ENCODE measurements at places on chromosomes 12 and 14.

- no peak for DNase-seq
Measured at GRCh38 chr14:56216626-56217379, 98.6 kb downstream of the PELI2 start.

- no peak for DNase-seq
Measured at GRCh38 chr12:32895688-32896431, 717 bp downstream of the PKP2 start.

DNA sequence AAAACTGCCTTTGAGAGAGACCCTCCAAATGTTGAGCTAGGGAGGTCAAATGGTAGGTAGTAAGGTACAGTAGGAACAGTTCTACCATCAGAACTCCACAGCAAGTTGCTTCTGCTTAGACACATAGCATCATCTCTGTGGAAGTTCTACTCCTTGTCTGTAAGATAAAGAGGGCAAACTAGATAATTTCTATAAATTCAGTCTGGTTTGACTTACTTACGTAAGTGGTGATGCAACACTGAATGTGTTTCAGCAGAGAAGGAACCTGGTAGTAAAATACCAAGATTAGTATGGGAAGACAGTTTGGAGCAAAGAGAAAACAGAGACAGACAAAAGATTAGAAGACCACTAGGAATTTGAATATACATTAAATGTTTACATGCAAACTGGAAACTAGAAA, 42.0 kb downstream of the KITLG start:
- DNase-seq: no peak

- DNase-seq: no peak
Measured at GRCh38 chr12:2309647-2310046, 256.9 kb downstream of the CACNA1C start.

GRCh38 chr12:120363274-120363855, 5.6 kb downstream of the MSI1 start:
- no peak for DNase-seq

DNA sequence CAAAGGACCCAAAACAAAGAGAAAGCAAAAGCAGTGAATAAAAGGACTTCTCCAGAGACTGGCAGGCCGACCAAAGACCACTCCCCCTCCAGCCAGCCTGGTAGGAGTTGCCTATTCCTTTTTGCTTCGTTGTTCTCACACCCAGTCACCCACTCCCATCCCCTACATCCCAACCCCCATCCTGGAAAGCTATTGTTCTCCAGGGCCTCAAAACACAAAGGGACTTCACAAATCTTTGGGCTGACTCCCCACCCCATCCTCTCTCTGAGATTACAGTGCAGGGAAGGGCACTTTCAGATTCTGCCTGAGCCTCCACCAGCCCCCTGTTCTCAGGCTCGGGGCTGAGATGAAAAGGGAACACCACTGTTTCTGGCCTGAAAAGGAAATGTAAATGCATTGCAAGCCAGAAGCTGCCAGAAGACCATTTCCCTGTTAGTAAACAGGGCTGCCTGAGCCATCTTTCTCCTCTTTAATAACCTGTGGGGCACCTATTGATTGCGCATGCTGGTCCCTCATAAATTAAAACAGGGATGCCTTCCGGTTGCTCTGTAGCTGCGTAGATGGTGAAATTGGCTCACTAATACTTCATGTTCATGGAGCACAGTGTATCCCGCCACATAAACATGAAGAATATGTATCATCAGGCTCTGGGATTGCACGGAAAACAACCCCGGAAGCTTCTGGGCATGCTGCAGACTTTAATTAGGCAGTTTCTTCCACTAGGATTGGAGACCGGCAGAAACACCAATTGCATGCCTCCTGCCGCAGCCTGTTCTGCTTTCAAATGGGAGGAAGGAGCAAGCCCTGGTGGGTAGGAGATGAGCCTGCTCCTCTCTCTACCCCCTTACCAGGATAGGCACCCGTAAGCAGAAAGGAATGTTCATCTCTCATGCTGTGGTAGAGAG, 130.3 kb upstream of the FUT8 start:
- no peak for DNase-seq

DNA sequence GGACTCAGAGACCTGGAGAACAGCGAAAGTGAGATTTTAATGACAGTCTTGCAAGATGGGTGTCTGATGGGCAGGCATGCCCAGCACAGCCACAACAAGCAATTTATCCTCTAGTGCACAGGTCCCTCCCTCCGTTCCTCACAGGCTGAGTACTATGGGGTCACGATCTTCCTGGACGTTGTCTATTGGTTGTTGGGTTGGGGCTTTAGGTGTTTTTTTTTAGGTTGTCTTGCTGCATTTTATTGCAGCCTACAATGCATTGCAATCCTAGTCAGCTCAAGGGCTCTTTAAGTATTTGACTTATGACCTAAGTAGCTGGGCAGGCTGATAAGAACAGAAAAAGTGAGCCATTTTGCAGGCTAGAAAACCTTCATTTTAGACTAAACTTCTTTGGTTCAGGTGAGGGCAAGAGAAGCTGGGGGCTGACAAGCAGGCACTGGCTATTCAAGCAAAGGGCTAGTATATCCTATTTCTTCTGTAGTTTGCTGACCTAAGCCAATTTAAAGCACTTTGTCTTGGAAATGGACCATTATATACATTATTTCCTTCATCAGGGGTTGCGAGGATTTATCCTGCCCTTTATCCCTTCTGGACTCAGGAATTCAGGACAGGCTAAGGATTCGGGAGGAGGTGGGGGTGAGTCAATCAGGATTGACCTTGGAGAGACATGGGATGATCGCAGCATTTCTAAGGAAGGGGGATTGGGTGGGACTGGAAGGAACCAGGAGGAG, 6.0 kb downstream of the KRT7 start:
- DNase-seq: no peak

- peak; percentile 64 for DNase-seq
Measured at GRCh38 chr14:93892923-93893558, 34.1 kb upstream of the FAM181A start.

DNA sequence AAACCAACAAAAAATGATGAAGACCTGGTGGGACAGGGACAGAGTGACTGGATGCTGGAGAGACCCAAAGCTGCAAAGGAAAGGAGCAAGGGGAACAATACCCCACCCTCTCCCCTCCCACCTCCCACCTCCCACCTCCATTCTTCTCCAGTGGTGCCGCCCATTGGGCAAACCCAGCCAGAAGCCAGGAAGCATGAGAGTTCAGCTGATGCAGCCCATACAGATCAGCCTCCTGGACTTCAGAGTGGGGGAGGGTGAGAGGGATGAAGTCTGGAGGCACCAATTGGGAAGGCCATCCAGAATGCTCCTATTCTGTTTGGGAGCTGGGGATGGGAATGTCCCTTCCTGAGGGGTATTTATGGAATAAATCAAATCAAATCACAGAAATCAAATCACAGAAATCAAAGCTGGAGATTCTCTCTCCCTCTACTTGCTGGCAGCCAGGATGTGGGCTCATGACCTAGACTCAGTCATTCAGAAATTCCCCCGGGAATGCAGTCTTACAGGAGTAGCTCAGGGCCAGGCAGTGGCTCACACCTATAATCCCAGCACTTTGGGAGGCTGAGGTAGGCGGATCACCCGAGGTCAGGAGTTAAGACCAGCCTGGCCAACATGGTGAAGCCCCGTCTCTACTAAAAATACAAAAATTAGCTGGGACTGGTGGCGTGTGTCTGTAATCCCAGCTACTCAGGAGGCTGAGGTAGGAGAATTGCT, 31.1 kb downstream of the IRF2BPL start:
- DNase-seq: no peak

- no peak for DNase-seq
Measured at GRCh38 chr12:57765698-57766463, 997 bp downstream of the CYP27B1 start.

DNA sequence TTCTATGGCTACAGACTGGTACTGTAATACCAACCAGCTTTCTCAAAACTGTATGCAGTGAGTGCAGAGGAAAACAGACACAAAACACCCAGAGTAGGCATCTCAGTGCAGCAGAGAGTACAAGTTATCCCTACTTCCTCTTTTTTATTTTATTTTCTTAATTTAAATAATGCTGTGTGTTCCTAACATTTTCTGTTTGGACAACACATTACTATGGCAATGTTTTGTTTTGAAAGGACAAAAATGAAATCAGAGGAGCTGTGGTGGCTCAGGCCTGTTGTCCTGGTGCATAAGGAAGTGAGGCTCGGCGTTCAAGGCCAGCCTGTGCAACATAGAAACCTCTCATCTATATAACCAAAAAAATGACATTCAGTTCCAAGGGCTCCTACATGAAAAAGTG, 33.7 kb upstream of the SELPLG start:
- no peak for DNase-seq

DNA sequence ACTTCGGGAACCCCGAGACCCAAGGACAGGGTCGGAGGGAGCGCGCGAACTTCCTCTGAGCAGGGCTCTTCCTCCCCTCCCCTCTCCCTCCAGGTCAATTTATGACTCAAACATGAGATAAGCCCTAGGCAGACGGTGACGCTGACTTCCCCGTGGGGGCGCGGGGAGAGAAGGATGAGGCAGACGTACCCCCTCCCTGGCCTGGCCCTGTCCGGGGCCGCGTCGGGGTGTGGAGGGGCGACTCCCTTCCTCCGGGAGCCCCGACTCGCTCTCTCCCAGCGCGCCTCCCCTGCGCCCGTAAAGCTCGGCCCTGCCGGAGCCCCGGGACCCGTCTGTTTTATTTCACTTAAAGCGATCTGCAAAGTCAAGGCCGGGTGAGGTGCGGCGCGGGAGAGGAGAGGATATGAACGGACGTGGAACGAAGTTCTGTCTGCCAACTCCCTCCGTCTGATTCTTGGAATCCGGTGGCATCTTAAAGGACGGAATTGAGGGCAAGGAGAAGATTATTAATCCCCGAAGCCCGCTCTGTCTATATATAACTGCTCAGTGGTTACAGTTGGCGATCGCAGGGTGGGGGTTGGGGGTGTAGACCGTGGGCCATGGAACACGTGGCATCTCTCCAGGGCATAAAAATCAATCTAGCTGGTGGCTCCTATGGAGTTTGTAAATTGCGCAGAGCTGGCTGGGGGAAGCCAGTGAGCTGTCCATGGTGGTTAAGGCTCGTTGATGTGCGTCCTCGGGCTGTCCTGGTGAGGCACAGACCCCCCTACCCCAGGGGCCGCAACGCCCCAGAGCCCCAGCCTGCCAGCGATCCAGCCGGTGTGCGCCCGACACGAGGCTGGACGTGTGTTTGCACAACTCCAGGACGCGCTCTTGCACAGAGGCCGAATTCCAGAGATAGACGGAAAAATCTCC, 2.9 kb upstream of the PTHLH start:
- DNase-seq: no peak

- DNase-seq: no peak
Measured at GRCh38 chr12:66956300-66956699, 277.4 kb upstream of the GRIP1 start.

GRCh38 chr14:91997492-91997891, 42.4 kb downstream of the TRIP11 start:
- no peak for DNase-seq

Data from stimulated activated CD4-positive, alpha-beta T cell treated with anti-CD3 and anti-CD28 coated beads, Interleukin-1b, Interleukin-23, amount 100 ng/mL, for 4 hours (primary cell).